ENCODE measurements at places on chromosomes 12 and 14. TPM values are rescaled to one million over a fixed set of nuclear protein-coding genes. Genes with fewer than 3 reads are reported as not detected.

ZDHHC22 gene
- total RNA-seq: not detected

TAS2R30 gene
- total RNA-seq: 2.9 TPM

CEBPE gene
- not detected for total RNA-seq

LRRC10 gene
- total RNA-seq: not detected

TAMALIN gene
- total RNA-seq: 6.5 TPM

CYP46A1 gene
- total RNA-seq: under 0.01 TPM

GLT1D1 gene
- not detected for total RNA-seq

DPF3 gene
- total RNA-seq: 2.4 TPM

PRB2 gene
- not detected for total RNA-seq

ABCC9 gene
- 10.7 TPM for total RNA-seq

LRFN5 gene
- 1.3 TPM for total RNA-seq

CLEC2A gene
- total RNA-seq: not detected

MMP17 gene
- 11.7 TPM for total RNA-seq

C12orf56 gene
- 0.28 TPM for total RNA-seq

RASSF8 gene
- total RNA-seq: 105 TPM

FBXO34 gene
- total RNA-seq: 20.6 TPM

IQSEC3 gene
- total RNA-seq: 1.4 TPM

BDKRB2 gene
- total RNA-seq: 38.6 TPM

FAM181A gene
- total RNA-seq: not detected

PRH2 gene
- 0.18 TPM for total RNA-seq

EIF4B gene
- 2,136 TPM for total RNA-seq

REM2 gene
- total RNA-seq: 0.14 TPM

DAZAP2 gene
- 53.8 TPM for total RNA-seq

AGAP2 gene
- 0.14 TPM for total RNA-seq

IGFBP6 gene
- 666 TPM for total RNA-seq

IFI27L1 gene
- total RNA-seq: 17.7 TPM

KRT4 gene
- total RNA-seq: not detected

GLTP gene
- 51.2 TPM for total RNA-seq

BCDIN3D gene
- total RNA-seq: 3.9 TPM

OTOGL gene
- 0.14 TPM for total RNA-seq

SYCP3 gene
- 0.14 TPM for total RNA-seq

PIP4K2C gene
- total RNA-seq: 8.8 TPM

ZC2HC1C gene
- 1.1 TPM for total RNA-seq

PRR4 gene
- total RNA-seq: 0.37 TPM

VASH1 gene
- 2.6 TPM for total RNA-seq

MYF6 gene
- total RNA-seq: not detected

MIP gene
- total RNA-seq: not detected

HPD gene
- 2.2 TPM for total RNA-seq

ERP27 gene
- total RNA-seq: not detected

SERPINA10 gene
- total RNA-seq: not detected

MTHFD1 gene
- total RNA-seq: 28.8 TPM

HHIPL1 gene
- 4.4 TPM for total RNA-seq

NFATC4 gene
- 48.2 TPM for total RNA-seq

IPO4 gene
- total RNA-seq: 27.8 TPM

RNASE7 gene
- total RNA-seq: not detected

GPR137C gene
- 0.14 TPM for total RNA-seq

RNASE1 gene
- total RNA-seq: not detected

FBXO21 gene
- total RNA-seq: 139 TPM

DEPDC4 gene
- 0.71 TPM for total RNA-seq

PTHLH gene
- 2.0 TPM for total RNA-seq

TBK1 gene
- total RNA-seq: 36.5 TPM

IRAK3 gene
- 8.1 TPM for total RNA-seq

SYNDIG1L gene
- total RNA-seq: not detected

LMBR1L gene
- 58.9 TPM for total RNA-seq

GDF3 gene
- total RNA-seq: not detected

CLEC14A gene
- 3.6 TPM for total RNA-seq

FITM1 gene
- total RNA-seq: not detected

CAPZA3 gene
- total RNA-seq: 0.14 TPM

CABP1 gene
- 2.1 TPM for total RNA-seq

Data from smooth muscle cell of bladder (primary cell).